Astrocyte (in vitro differentiated cells and primary cell): ENCODE measurements at places on chromosomes 13 and 19.
A peak's percentile ranks its signal among the peaks of the same experiment; 100 is the strongest.

DNA sequence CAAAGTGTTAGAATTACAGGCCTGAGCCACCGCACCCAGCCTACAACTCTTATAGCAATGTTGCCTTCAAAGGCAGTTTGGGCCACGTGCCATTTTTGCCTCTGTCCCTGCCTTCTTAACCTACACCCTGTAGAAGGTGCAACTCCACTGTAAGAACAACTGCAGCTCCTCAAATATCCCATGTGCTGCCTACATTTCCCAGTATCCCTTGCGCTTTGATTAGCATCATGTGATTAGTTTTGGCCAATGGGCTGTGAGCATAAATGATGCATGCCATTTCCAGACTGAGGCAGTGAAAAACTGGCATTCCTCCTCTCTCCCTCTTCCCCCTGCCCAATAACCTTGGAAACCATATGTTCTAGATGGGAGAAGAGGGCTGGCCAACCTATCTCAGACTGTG lies 75.2 kb upstream of the MRI1 start:
- peak; percentile 10 for DNase-seq

- no peak for DNase-seq
These were observed 48.3 kb downstream of the DNM2 start for GRCh38 chr19:10766049-10766623.

GRCh38 chr13:48500652-48501197 lies 32.2 kb downstream of the RCBTB2 start:
- peak; percentile 84 for DNase-seq

DNA sequence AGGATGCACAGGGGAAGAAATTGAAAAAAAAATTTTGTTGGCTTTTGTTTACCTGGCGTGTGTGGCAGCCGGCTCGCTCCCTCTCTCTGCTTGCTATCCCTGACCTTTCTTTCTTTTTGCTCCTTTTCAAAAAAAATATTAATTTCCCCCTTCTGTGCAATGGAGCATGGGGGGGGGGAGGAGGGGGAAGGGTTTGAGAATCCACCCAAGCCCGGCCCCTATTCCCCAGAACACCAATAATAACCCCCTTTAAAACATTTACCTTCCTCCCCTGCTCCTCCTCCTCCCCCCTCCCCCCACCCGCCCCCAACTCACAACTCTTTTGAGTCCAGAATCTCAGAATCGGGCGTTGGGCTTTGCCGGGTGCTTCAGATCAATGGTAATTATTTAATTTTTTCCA lies 28.4 kb downstream of the NFIX start:
- no peak for DNase-seq

DNA sequence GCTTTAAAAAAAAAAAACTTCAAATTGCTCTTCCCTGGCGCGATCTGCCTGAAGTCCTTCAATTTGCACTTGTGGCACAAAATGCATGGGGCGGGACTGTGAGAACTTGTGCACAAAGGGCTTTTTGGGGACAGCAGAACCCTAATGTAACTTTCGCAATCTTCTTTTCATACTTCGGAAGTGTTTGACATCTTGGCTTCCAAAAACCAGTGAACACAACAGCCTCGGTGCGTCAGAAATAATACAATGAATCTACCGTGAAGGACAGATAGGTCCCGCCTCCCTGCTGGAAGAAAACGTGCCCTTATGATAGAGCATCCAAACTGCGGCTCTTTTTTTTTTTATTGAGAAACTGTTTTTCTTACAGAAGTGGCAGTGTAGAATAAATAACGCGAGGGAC lies 36.6 kb downstream of the KLF2 start:
- no peak for DNase-seq

DNA sequence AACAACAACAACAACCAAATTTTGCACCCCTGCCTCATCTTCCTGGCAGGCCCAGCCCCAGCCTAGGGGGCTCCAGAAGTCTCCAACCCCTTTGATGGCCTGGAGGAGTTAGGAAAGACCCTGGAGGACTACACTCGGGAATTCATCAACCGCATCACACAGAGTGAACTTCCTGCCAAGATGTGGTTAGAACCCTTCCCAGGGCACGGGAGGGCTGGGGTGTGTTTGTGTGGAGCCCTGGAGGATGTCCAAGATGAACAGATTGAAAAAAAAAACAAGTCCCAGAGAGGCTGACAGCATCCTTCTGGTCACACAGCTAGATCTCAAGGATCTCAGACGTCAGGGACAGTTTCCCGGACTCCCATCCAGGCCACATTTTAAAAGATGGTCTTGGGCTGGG lies 13.3 kb downstream of the APOC1 start:
- DNase-seq = peak; percentile 29

- no peak for DNase-seq
These were observed 14.8 kb downstream of the STX10 start for GRCh38 chr19:13135068-13136062.

DNA sequence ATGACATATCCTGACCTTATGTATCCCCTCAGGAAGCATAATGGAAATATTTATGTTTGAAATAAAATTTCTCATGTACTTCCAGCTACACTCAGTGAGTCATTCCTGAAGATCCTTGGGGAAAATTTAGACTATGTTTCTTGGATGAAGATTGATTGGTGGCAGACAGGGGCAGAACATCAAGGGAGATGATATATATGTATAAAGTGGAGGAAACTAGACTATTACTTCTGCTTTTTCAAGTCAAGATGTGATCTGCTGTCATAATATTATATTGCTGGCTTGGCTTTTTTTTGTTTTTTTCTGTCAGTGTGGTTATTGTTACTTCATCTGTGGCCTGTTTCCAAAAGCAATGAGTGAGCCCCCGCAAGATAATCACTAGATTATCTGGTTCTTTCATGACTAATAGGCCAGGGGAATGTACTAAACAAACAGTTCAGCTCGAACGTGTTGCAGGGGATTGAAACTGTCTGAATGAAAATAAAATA lies 87.2 kb upstream of the TNFSF11 start:
- DNase-seq = peak; percentile 82

DNA sequence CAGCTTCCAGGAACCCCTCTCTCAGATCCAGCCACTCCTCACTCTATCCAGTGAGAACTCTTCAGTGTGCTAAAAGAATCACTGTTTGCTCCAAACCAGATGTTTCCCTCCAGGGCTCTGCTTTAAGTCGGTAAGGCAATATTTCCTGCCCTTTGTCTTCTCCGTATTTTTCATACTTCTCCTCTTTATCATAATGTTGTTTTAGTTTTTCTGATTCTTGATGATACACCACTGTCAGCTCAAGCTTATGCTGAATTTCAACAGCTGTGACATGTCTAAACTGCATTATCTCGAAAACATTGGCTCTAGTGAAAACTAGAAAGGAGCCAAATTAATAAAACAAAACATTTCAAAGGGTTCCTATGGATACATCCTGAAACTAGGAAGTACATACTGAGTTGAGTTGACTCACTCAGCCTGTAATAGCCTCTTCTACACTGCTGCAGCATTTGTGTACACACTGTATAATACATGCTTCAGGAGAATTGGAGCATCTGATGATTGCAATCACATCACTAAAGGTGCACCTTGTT lies 39.8 kb downstream of the GPR180 start:
- DNase-seq = peak; percentile 76

DNA sequence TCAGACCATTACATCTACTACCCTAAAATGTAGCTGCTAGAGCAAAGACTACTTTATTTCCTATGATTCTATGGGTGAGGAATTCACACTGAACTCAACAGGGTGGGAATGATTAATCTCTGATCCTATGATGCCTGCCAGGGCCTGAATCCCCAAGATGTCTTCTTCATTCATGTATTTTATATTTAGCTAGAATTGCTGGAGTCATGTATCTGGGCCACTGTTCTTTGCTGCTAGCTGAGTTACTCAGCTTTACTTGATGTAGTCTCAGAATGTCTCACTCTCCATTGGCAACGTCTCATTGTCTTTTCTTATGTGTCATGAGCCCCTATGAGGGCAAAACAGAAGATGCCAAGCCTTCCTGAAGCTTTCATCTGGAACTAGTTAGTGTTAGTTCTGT lies 21.1 kb downstream of the ZNF582 start:
- no peak for DNase-seq

- DNase-seq = no peak
These were observed 1.0 kb upstream of the PGLS start for GRCh38 chr19:17510220-17510993.

GRCh38 chr19:18045307-18046050 lies 37.5 kb downstream of the ARRDC2 start:
- DNase-seq = no peak

- DNase-seq = no peak
These were observed 53.3 kb downstream of the NHLRC3 start for GRCh38 chr13:39091586-39091985.

GRCh38 chr13:108322206-108322824 lies 52.8 kb downstream of the TNFSF13B start:
- peak; percentile 13 for DNase-seq

DNA sequence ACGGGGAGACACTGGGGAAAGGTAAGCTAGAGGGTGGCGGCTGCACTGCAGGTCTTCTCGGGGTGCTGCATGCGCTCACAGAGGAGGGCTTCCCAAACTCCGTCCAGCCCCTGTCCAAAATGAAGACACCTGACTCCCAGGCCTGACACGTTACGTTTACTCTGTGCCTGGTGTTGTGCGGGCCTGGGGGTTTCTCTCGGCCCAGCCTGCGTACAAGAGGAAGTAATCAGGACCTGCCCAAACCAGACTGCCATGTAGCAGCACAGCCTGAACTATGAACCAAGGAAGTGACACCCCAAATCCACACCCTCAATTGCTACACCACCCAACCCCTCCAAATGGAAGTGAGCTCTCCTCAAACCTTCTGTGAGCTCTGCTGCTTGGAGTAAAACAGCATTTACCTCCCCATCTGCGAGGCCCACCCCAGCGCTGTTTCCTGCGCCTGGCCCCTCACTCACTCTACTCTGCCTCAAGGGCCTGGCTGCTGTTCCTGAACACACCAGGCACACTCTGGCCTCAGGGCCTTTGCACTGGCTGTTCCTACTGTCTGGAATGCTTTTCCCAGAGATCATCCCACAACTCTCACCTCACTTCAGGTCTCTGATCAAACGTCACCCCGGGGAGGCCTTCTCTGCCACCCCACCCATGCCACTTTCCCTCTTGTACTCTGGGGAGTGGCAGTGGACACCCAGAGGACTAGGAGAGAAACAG lies 3.0 kb downstream of the HSPBP1 start:
- DNase-seq = no peak

DNA sequence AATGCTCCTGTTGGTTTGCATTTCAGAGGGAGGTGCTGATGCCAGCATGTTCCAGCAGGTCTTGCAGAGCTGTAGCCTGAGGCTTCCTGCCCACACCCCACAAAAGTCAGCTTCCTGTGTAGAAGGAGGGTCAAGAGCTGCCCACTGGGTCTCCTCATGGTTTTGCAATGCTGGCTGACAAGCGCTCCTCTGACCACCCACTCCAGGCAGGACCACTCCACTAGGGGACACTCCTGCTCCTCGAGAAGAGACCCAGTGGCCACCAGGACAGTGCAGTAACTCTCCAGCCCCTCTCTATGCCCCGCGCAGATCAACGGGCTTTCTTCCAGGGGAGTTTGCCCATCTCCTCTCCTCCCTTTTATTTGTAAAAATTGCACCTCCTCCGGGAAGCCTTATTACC lies 72.9 kb upstream of the UQCRFS1 start:
- DNase-seq = no peak

GRCh38 chr13:25738342-25739196 lies 313.2 kb downstream of the SHISA2 start:
- DNase-seq = peak; percentile 70

DNA sequence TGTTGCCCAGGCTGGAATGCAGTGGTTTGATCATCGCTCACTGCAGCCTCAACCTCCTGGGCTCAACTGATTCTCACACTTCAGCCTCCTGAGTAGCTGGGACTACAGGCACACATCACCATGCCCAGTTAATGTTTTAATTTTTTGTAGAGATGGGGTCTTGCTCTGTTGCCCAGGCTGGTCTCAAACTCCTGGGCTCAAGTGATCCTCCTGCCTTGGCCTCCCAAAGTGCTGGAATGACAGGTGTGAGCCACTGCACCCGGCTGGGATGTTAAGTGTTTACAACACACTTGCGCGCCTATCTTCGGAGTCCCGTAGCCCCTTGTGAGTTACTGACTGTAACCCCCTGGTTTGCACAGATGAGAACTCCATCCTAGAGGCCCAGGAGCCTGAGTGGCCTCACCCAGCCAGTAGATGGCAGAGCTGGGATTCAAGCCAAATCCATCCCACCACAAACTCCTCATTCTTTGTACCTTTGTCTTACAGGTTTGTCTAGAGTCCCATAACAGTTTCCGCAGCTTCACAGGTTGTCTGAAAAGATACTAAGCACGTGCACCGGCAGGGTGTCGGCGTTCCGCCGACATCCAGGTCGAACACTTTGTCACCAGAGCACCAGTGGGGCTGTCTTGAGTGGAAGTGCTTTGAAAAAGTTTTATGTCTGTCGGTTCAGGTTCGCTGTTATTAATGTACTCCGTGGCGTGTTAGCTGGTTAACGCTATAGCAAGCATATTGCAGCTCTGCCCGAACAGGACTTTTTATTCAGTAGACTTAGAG lies 14.7 kb downstream of the MAG start:
- no peak for DNase-seq

DNA sequence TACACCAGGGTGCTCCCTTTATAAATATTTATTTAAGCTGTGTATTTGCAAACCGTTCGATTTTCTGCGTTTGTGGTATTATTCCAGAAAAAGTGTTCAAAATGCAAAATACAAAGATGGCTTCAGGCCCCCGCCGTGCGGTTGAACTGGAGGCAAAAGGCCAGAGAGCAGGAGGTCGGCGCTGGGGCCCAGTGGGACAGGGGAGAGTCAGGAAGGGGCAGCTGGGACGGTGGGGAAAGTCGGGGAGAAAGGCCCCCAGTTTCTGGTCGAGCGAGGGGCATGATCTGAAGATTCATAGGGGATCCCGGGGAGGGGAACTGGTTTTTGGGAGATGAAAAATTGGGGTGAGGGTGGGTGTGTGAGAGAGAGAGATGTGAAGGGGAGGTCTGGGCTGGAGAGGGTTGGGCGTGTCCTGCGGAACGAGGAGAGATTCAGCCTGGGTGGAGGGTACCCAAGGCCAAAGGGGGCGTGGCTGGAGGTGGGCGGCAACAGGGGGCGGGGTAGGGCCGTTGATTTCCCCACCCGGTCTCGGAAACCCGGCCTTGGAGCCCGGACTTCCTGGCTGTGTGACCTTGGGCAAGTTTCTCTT lies 678 bp downstream of the ISOC2 start:
- DNase-seq = peak; percentile 69

- peak; percentile 86 for DNase-seq
These were observed 49.4 kb upstream of the DOCK9 start for GRCh38 chr13:99027260-99027659.

DNA sequence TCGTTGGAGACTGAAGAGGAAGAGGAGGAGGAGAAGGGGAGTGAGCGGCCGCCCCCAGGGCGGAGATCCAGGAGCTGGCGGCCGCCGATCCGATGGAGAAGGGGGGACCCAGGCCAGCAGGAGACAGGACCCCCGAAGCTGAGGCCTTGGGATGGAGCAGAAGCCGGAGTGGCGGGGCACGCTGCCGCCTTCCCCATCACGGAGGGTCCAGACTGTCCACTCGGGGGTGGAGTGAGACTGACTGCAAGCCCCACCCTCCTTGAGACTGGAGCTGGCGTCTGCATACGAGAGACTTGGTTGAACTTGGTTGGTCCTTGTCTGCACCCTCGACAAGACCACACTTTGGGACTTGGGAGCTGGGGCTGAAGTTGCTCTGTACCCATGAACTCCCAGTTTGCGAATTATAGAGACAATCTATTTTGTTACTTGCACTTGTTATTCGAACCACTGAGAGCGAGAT lies 1.8 kb downstream of the GADD45B start:
- DNase-seq = no peak
